Left hindlimb (tissue), 1 donor: ENCODE measurements at places on chromosomes 6 and 20.

- DNase-seq: no peak
Observed at GRCh38 chr6:48426636-48427035, 315.6 kb upstream of the PTCHD4 start.

- no peak for DNase-seq
Observed at GRCh38 chr6:13355043-13355945, 27.0 kb upstream of the TBC1D7 start.

GRCh38 chr6:162306616-162307015, 420.9 kb downstream of the PRKN start:
- DNase-seq: no peak

GRCh38 chr20:63322146-63322932, 29.4 kb downstream of the COL20A1 start:
- peak; percentile 35 for DNase-seq

GRCh38 chr6:35973670-35974222, 50.7 kb downstream of the SLC26A8 start:
- DNase-seq: no peak

DNA sequence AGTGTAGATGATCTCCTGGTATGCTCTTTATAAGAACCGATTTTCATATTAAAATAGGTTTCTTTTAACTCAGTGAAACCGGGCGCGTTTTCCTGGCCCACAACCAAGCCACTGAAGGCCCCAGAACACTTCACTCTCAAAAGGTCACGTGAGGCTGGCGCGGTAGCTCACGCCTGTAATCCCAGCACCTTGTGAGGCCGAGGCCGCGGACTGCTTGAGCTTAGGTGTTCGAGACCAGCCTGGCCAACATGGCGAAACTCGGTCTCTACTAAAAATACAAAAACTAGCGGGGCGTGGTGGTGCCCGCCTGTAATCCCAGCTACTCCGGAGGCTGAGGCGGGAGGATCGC, 402 bp upstream of the TAF8 start:
- no peak for DNase-seq

- DNase-seq: no peak
Observed at GRCh38 chr6:110537208-110538123, 61.1 kb upstream of the SLC22A16 start.

DNA sequence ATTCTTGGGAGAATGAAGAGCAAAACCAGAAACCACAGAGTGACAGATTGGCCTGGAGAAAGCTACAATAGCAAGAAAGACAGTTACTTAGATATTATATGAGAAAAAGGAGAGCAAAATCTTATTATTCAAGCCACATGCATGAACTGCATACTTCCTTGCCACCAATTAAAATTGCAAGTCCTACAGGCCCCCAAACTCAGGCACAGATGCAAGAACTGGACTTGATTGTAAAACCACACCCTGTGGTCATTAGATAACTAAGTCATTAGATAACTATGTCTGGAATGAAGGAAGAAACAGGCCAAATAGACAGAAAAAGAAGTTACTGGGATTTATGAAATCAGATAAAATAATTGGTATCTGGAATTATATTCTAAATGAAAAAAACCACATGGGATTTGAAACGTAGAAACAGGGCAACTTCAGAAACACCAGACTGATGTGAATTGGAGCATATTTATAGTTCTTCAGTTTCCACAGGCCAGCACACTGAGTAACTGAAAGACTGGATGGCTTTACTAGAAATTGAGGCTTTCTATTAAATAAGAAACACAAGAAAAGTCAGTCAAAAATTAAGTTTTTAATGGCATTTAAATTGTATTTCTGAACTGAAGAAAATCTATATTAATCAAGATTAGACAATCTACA, 49.4 kb upstream of the CARMIL1 start:
- DNase-seq: no peak

DNA sequence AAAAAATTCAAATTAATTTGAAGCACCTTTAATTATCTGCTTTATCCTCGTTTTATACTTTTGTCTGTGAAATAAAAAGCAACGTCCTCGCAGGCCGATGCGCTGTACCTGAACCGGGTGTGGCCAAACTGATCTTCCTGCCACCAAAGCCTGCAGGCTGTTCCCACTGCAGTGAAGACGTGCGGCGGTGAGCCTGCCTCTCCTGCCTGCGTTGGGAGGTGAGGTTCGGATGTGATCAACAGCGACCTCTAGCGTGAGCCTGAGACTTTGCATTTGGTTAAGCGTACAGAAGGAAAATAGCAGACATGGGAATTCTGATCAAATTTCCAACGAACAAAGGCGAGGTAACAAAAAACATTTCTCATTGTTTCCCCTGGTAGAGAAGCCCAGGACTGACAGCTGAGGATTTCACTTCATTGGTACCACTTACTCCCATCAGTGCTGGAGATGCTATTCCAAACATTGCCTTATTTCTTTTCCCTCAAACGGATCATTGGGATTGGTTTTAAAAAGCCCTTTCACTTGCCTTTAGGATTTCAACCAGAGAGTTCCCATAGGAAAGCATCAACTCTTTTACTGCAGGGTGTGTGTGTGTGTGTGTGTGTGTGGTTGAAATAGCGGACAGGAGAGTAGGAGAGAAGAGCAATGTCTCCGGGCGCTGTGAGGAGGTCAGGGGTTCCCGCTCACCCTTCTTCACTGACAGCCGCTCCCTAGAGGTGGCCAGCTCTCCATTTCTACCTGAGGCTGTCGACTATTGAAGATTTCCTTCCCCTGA, 56.6 kb upstream of the CCN6 start:
- peak; percentile 88 for DNase-seq
